ENCODE measurements at places on chromosomes 2 and 18. TPM values are rescaled to one million over a fixed set of nuclear protein-coding genes. Genes with fewer than 3 reads are reported as not detected.

GRCh38 chr2:213229814-213230213 lies 54.5 kb upstream of the SPAG16 start:
- no peak for ATAC-seq

- no peak for ATAC-seq
Measured at GRCh38 chr2:34703292-34703691, 1104.2 kb upstream of the FAM98A start.

Gene ABCG8
- not detected for total RNA-seq

DNA sequence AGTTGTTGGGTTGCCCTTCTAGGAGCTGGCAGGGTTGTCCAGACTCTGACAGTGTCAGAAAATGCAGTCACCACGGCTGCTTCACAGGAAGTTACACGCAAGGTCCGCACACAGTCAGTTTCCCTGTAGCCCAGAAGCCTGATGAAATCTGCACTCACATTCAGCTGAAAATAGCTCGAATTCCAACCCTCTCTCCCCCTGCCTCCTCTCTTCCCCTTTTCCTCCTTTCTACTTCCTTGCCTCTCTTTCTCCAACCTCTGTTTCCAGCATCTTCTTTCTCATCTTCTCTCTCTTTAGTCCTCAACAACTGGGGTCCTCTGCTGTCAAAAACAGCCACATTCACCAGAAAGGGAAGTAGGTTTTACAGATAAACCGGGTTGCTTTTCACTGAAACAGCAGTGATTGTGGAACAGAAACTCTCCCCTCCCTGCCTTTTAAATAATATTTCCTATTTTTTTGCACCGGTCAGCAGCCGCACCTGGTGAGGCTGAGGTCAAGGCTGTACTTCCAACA lies 69.3 kb downstream of the BCL11A start:
- no peak for ATAC-seq

Gene SGPP2
- total RNA-seq: 3.0 TPM

Gene AGXT
- not detected for total RNA-seq

DNA sequence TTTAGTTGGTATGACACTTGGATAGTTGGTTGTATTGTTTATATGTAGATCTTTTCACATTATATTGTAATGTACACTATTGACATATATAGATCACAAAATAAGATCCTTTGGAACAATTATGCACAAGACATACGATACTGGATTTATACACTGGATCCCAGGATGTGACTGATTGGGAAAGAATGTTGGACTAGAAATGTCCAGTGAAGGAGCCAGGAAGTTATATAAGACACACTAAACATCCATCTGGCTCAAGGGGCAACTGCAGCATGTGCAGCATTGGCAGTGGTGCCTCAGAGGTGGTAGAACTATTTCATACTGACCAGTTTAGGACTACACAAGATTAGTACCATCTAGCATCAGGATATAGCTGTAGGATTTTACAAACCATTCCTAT lies 104.9 kb downstream of the TRABD2A start:
- ATAC-seq: no peak

Gene C2orf15
- total RNA-seq: 1.9 TPM

- no peak for ATAC-seq
Measured at GRCh38 chr2:31132786-31133185, 5.5 kb downstream of the GALNT14 start.

- no peak for ATAC-seq
Measured at GRCh38 chr2:21289989-21290388, 166.2 kb downstream of the TDRD15 start.

All from activated T-helper 17 cell treated with anti-CD3 and anti-CD28 coated beads, Interleukin-2, amount 50 U/mL, for 72 hours (primary cell).